ENCODE measurements at places on chromosomes 16 and 17. TPM values are rescaled to one million over a fixed set of nuclear protein-coding genes. Genes with fewer than 3 reads are reported as not detected.

- H3K4me1 ChIP-seq, result peaks cover 46% of the 10 kb centered on the region
- DNase-seq, result no peak
- H3K4me3 ChIP-seq, result peak overlapping the region; percentile 83
- peaks cover 3% of the 10 kb centered on the region for H3K36me3 ChIP-seq
- H3K27ac ChIP-seq, result peak overlapping the region; percentile 99
- H3K27me3 ChIP-seq, result no peaks in the 10 kb centered on the region
Observed at GRCh38 chr17:75783803-75784472, 668 bp upstream of the UNK start.

DNA sequence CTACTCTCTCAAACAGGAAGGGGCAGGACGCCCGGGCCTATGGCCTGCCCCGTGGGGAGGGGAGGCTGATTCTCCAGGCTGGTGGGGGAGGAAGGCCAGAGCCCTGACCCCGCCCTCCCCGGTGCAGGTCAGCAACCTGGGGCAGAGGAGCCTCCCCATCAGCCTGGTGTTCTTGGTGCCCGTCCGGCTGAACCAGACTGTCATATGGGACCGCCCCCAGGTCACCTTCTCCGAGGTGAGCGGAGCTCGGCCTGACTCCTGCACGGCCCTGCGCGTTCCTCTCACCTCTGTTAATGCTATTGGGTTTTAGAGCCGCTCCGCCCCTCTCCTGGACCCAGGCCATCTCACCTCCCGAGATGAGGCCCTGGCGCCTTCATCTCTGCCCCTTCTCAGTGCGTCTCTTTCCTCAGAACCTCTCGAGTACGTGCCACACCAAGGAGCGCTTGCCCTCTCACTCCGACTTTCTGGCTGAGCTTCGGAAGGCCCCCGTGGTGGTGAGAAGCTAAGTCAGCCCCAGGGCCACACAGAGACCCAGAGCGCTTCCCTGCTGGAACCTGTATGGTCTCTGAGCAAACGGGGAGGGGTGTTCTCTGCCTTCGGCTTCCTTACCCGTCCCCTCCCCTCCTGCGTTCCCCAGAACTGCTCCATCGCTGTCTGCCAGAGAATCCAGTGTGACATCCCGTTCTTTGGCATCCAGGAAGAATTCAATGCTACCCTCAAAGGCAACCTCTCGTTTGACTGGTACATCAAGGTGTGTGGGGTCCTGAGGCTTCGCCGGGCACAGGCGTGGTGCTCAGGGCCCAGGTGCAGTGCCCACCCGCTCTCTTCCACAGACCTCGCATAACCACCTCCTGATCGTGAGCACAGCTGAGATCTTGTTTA lies 25.1 kb upstream of the ITGAX start:
- H3K27me3 ChIP-seq, result peaks cover 30% of the 10 kb centered on the region
- peaks cover 3% of the 10 kb centered on the region for H3K4me1 ChIP-seq
- H3K4me3 ChIP-seq, result no peak overlapping the region
- H3K36me3 ChIP-seq, result no peaks in the 10 kb centered on the region

The SNTB2 gene
- 49.5 TPM for total RNA-seq

GRCh38 chr16:559411-560203 lies 587 bp upstream of the PRR35 start:
- H3K36me3 ChIP-seq, result no peaks in the 10 kb centered on the region
- H3K4me1 ChIP-seq, result no peaks in the 10 kb centered on the region
- H3K4me3 ChIP-seq, result no peak overlapping the region
- H3K27me3 ChIP-seq, result peaks cover 11% of the 10 kb centered on the region

DNA sequence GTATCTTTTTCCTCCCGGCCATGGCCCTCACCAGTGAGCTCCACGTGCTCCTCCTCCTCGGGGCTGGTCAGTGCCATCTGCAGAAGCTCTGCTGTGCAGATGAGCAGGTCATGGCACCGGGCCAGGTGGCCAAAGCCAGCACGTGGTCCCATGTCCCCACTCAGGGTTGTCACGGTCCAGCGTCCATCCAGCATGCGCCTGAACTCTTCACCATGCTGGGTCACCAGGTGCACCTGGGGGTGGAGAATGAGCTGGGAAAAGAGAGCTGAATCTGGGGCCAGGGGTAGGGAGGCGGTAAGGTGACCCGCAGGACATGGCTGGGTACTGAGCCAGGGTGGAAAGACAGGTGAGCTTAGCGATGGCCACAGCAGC lies 1.3 kb downstream of the DHX58 start:
- no peak overlapping the region for H3K4me3 ChIP-seq
- no peak for DNase-seq
- peaks cover 9% of the 10 kb centered on the region for H3K36me3 ChIP-seq
- H3K27ac ChIP-seq, result no peak overlapping the region
- H3K27me3 ChIP-seq, result no peaks in the 10 kb centered on the region

DNA sequence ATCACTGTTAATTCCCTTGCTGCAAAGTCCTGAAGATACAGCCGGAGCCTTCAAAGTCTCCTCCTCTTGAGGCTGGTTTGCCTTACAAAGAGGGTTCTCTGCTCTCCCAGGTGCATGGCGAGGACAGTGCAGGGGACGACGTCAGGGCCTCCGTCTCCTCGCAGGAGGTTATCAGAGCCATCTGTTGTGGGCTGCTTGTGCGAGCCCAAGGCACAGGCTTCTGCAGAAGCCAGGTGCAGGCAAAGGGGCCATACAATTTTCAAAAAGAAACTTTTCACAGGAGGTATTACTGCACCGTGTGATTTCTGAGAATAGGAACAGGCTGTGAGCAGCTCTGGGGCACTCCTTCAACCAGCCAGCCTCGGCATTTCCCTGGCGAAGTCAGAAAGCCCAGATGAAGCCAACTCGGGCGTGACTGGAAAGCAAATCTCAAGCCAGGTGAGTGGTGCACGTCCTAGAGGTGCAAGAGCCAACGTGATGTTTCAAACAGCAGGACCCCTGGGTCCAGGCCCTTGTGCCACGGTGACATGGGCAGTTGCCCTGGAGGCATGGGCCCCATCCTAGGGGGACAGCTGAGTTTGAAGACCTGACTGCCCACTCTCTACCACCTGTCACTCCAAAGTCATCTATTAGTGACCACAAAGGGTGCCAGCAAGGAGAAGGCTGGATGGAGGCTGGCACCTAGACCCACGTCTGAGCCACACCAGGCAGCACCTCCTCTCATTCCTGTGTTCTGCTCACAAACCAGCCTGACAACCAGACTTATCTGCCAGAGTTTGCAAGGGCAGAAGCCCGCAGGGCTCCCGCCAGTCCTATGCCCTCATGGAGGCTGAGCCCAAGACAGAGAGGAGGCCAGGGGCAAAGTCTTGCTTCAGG lies 68.6 kb downstream of the SMPD3 start:
- peak; percentile 57 for DNase-seq
- peaks cover 4% of the 10 kb centered on the region for H3K27me3 ChIP-seq
- H3K27ac ChIP-seq, result no peak overlapping the region
- H3K4me3 ChIP-seq, result no peak overlapping the region
- H3K4me1 ChIP-seq, result no peaks in the 10 kb centered on the region

The EFCAB13 gene
- 1.5 TPM for total RNA-seq

The HASPIN gene
- 2.2 TPM for total RNA-seq

The HOXB13 gene
- not detected for total RNA-seq

GRCh38 chr16:84925092-84925772 lies 86.1 kb downstream of the ZDHHC7 start:
- DNase-seq, result no peak
- H3K4me1 ChIP-seq, result peaks cover 9% of the 10 kb centered on the region
- no peak overlapping the region for H3K4me3 ChIP-seq
- peaks cover 11% of the 10 kb centered on the region for H3K27me3 ChIP-seq
- no peak overlapping the region for H3K27ac ChIP-seq

The IL17C gene
- total RNA-seq, result not detected

DNA sequence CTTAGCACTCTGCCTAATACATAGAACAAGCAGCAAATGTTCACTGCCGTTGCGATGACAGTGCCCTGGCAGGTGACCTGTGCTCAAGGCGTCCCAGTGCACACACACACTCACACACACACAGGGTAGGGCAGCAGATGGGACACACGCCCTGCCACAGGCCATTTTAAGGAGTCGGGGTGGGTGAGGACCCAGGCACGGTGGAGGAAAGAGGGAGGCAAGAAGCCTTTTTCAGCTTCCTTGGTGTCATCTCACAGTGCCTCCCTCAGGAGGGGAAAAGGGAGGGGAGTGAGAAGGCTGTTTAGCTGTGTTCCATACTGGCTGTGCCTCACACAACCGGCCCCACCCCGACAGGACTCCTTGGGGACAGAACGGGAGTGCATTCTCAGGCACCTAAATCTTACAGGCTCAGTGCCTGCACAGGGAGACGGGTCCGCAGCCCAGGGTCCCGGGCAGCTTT lies 1.5 kb downstream of the PITPNM3 start:
- H3K27ac ChIP-seq, result peak overlapping the region; percentile 32
- peaks cover 19% of the 10 kb centered on the region for H3K4me1 ChIP-seq
- peaks cover 9% of the 10 kb centered on the region for H3K27me3 ChIP-seq
- H3K4me3 ChIP-seq, result peak overlapping the region; percentile 77
- no peaks in the 10 kb centered on the region for H3K36me3 ChIP-seq

The SPEM3 gene
- not detected for total RNA-seq

The HIRIP3 gene
- total RNA-seq, result 14.0 TPM

The KRTAP4-9 gene
- not detected for total RNA-seq

GRCh38 chr17:2002767-2003329 lies 22.3 kb downstream of the RTN4RL1 start:
- H3K36me3 ChIP-seq, result no peaks in the 10 kb centered on the region
- peaks cover 26% of the 10 kb centered on the region for H3K4me1 ChIP-seq
- H3K27ac ChIP-seq, result no peak overlapping the region
- H3K27me3 ChIP-seq, result no peaks in the 10 kb centered on the region
- DNase-seq, result no peak

DNA sequence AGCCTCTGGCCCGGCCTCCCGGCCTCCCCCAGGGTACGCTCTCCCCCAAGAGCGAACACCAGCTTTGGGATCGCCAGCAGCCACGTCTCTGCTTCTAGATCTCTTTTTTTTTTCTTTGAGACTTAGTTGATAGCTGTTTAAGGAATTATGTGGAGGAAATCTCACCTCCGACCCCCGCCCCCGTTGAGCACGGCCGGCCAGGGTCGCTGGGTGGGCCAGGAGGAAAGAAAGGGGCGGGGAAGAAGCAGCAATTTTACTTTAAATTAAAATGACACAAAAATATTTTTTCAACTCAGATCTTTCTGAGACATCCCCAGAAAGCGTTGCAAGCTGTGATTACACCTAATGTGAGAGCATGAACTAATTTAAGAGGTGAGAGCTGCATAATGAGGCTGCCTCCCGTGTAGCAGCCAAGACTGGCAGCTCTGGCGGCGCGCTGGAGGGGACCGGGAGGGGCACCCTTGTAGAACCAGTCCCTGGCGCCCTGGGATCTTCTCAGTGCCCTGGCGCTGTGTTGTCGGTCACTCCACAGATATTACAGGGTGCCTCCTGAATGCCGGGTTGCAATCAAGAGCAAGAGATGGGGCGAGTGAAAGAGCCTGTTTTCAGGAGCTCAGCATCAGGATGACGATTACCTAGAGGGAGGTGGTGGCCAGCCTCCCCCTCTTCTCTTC lies 1.9 kb upstream of the CBLN1 start:
- H3K4me3 ChIP-seq, result no peak overlapping the region
- no peak overlapping the region for H3K27ac ChIP-seq
- no peak for DNase-seq
- peaks cover 62% of the 10 kb centered on the region for H3K27me3 ChIP-seq
- H3K36me3 ChIP-seq, result peaks cover 2% of the 10 kb centered on the region
- peaks cover 13% of the 10 kb centered on the region for H3K4me1 ChIP-seq

GRCh38 chr16:66842765-66843164 lies 1.4 kb upstream of the CA7 start:
- peak overlapping the region; percentile 36 for H3K27ac ChIP-seq
- peaks cover 25% of the 10 kb centered on the region for H3K4me1 ChIP-seq
- H3K27me3 ChIP-seq, result peaks cover 39% of the 10 kb centered on the region
- no peak for DNase-seq

DNA sequence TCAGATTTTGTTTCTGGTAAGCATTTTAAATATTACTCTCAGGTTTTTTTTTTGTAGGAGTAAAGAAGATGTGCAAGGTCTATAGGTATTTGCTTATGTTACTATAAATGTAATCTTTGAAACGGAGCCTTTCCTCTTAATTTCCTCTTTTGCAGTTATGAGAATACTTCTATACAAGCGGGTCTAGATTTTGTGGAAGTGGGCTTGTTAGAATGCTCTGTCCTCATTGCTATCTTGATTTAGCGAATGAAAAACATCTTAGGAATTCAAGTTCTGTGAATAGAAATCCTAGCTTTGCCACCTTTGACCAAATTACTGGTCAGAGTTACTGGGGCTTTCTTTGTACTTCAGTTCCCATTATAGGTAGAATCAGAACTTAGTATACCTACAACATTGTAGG lies 80.3 kb downstream of the EFCAB13 start:
- no peak overlapping the region for H3K4me3 ChIP-seq
- no peaks in the 10 kb centered on the region for H3K4me1 ChIP-seq
- H3K36me3 ChIP-seq, result no peaks in the 10 kb centered on the region
- no peaks in the 10 kb centered on the region for H3K27me3 ChIP-seq
- DNase-seq, result no peak
- H3K27ac ChIP-seq, result no peak overlapping the region

- no peak overlapping the region for H3K4me3 ChIP-seq
- H3K27me3 ChIP-seq, result no peaks in the 10 kb centered on the region
- H3K4me1 ChIP-seq, result no peaks in the 10 kb centered on the region
- peak overlapping the region; percentile 2 for H3K27ac ChIP-seq
Observed at GRCh38 chr16:75208242-75208825, 1.4 kb upstream of the CTRB2 start.

The TBC1D26 gene
- 0.28 TPM for total RNA-seq

- DNase-seq, result no peak
- no peak overlapping the region for H3K27ac ChIP-seq
- H3K36me3 ChIP-seq, result peaks cover 2% of the 10 kb centered on the region
- H3K4me1 ChIP-seq, result no peaks in the 10 kb centered on the region
- H3K4me3 ChIP-seq, result no peak overlapping the region
Observed at GRCh38 chr16:86424398-86424797, 85.9 kb upstream of the FOXF1 start.

The P2RX1 gene
- not detected for total RNA-seq

- peaks cover 16% of the 10 kb centered on the region for H3K27me3 ChIP-seq
- no peak overlapping the region for H3K27ac ChIP-seq
- H3K36me3 ChIP-seq, result no peaks in the 10 kb centered on the region
- DNase-seq, result no peak
- H3K4me1 ChIP-seq, result no peaks in the 10 kb centered on the region
Observed at GRCh38 chr16:4597174-4597573, 17.5 kb downstream of the UBALD1 start.

DNA sequence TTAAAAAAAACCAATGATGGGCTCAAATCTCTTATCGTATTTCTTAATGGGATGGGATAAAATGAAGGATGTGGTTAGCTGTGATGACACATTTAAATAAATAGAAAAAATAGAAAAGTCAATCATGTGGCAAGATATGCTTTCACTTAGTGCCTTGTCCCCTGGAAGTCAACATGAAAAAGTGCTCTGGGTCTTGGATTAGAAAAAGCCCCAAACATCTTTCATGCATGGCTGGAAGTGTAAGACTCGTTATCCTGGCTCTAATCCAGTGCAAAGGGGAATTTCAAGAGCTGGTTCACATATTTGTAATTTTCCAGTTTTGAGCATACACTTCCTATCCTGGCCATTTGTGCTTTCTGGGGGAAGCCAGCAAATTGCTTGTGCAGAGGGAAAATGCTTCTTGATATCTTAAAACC lies 160.9 kb downstream of the MAP2K6 start:
- H3K4me1 ChIP-seq, result peaks cover 42% of the 10 kb centered on the region
- H3K4me3 ChIP-seq, result no peak overlapping the region
- H3K36me3 ChIP-seq, result no peaks in the 10 kb centered on the region
- H3K27ac ChIP-seq, result peak overlapping the region; percentile 73
- H3K27me3 ChIP-seq, result no peaks in the 10 kb centered on the region

Measured in chondrocyte (in vitro differentiated cells).